Posterior vena cava (tissue), 2 donors: ENCODE measurements at places on chromosomes 16 and 17. TPM values are rescaled to one million over a fixed set of nuclear protein-coding genes. Genes with fewer than 3 reads are reported as not detected.

TPPP3 gene
- 8.2 TPM for total RNA-seq

DNA sequence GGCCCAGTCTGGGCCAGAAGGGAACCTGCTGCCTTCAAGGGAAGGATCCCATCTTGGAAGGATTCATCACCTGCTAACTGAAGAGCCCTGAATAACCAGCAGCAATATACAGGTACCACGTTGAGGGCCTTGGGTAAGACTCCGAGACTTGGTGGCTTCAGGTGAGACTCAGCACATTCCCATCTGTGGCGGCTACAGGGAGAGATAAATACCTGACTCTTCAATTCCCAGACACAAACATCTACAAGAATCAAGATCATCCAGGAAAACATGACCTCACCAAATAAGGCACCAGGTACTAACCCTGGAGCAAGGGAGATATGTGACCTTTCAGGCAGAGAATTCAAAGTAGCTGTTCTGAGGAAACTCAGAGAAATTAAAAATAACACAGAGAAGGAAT lies 99.5 kb downstream of the DYNLRB2 start:
- no peak for DNase-seq

WNT9B gene
- total RNA-seq = 7.5 TPM

DNA sequence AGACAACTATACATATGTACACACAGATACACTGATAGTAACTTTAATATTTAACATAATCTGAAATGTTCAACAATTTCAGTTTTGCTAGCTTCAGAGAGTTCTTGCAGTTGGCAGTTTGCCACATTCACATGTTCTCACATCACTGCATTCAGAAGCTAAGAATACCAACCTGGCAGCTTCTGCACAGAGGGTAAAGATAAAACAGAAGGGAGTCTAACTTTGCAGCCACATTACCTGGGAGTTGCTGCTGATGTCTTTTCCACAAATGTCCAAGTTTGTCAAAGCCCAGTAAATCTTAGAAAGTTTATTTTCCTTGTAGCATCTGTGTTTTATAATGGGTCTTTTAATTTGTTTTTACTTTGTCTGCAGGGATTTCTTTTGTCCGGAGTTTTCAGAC lies 332.0 kb downstream of the BCAS3 start:
- DNase-seq = no peak

GRCh38 chr17:75625813-75626486 lies 7.3 kb upstream of the SMIM5 start:
- DNase-seq = no peak

PERCC1 gene
- not detected for total RNA-seq

DNA sequence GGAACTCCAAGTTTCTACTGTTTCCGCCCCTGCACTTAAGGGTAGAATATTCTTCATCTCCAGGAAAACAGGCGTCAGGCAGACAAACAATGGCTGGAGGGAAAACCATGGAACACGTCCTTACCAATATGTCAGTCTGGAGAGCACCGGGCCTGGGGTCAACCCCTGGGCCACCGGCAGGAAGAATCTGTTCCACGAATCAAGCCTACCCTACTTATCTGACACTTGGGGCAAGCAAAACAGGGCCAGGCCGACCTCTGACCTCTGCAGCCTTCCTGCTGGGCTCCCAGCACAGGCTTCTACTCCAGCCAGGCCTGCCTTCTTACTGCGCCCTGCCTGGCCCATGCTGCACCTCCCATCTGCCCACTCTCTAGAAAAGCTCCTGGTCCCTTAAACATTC lies 10.1 kb downstream of the VAC14 start:
- DNase-seq = no peak

GRAPL gene
- total RNA-seq = 5.3 TPM

OR3A3 gene
- total RNA-seq = not detected

- DNase-seq = no peak
These were observed 80.0 kb downstream of the PCTP start for GRCh38 chr17:55830699-55831471.

MT1M gene
- 146 TPM for total RNA-seq

DNA sequence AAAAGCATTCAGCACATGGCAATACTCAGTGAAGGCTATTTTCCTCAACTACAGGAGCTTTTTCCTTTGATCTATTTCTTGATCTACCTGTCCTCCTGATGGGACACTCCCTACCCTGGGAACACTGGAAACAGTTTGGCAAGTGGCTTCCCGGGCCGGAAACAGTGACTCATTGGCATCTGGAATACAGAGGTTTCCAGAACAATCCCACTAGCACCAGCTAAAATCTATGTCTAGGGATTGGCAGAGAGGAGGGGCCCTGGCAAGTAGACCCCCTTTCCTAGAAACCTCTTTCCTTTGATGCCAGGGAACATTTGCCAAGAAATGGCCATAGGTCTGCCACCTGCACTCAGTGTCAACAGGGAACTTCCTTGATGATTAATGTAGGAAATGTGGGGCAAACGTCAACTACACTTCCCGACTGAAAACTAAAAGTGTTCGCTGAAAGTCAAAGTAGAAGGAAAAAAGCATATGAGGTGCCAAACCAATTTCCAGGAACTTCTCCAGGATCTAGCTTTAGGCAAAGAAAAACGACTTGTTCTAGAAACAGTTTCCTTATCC lies 30.4 kb upstream of the FBXW10B start:
- peak; percentile 84 for DNase-seq

DNA sequence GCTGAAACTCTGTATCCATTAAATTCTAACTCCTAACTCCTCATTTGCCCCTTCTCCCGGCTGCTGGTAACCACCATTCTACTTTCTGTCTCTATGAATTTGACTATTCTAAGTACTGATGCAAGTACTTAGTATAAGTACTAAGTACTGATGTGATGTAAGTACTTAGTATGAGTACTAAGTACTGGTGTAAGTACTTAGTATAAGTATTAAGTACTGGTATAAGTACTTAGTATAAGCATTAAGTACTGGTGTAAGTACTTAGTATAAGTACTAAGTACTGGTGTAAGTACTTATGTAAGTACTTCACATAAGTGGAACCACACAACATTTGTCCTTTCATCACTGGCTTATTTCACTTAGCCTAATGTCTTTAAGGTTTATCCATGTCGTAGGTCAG lies 32.3 kb upstream of the PRKCA start:
- DNase-seq = no peak

GRCh38 chr17:14737984-14738651 lies 437.2 kb downstream of the HS3ST3B1 start:
- DNase-seq = peak; percentile 88

GRCh38 chr16:66512272-66513110 lies 37.4 kb downstream of the TK2 start:
- DNase-seq = peak; percentile 84

DNA sequence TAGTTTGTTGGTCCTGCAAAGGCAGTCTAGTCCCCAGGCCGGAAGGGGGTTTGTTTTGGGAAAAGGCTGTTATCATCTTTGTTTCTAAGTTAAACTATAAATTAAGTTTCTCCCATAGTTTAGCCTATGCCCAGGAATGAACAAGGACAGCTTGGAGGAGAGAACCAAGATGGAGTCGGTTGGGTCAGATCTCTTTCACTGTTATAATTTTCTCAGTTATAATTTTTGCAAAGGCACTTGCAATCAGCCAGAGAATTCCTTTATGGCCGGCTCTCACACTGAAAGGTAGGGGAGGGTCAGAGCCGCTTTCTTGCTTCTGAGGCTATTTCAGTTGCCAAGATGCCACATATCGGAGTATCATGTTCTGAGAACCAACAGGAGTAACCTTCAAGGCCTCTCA lies 59.2 kb upstream of the ATF7IP2 start:
- peak; percentile 0 for DNase-seq
